Heart right ventricle (tissue), 16 donors: ENCODE measurements at places on chromosomes 2 and 18. TPM values are rescaled to one million over a fixed set of nuclear protein-coding genes. Genes with fewer than 3 reads are reported as not detected.

The TRAF3IP1 gene
- total RNA-seq, result 11.1 TPM

The OSBPL1A gene
- total RNA-seq, result 57.7 TPM

The ACTG2 gene
- 0.52 TPM for total RNA-seq

The KIF1A gene
- 1.2 TPM for total RNA-seq

The PLB1 gene
- 1.6 TPM for total RNA-seq

The ZNF519 gene
- 3.0 TPM for total RNA-seq

The HRH4 gene
- not detected for total RNA-seq

The ZNF514 gene
- 17.2 TPM for total RNA-seq

The MGAT4A gene
- total RNA-seq, result 33.0 TPM

The CD28 gene
- total RNA-seq, result 0.80 TPM

The GDF7 gene
- 0.23 TPM for total RNA-seq

The RTP5 gene
- total RNA-seq, result not detected

- DNase-seq, result no peak
Observed at GRCh38 chr2:238685327-238685709, 162.6 kb upstream of the TWIST2 start.

DNA sequence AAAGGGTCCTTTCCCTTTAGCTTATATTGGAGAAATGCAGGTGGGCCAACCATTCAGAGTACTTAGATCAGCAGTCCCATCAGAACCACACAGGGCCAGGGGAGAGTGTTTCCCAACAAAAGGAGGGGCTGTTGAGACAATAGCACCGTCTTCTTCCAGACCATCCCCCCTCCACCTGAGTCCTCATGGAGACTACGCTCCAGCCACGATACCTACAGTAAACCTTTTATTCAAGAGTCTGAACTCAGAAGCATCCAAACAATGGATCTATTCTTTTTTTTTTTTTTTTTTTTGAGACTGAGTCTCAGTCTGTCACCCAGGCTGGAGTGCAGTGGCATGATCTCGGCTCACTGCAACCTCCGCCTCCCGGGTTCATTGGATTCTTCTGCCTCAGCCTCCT, 25.7 kb upstream of the ZNF532 start:
- DNase-seq, result no peak

- no peak for DNase-seq
Observed at GRCh38 chr2:63047321-63048279, 3.0 kb upstream of the OTX1 start.

DNA sequence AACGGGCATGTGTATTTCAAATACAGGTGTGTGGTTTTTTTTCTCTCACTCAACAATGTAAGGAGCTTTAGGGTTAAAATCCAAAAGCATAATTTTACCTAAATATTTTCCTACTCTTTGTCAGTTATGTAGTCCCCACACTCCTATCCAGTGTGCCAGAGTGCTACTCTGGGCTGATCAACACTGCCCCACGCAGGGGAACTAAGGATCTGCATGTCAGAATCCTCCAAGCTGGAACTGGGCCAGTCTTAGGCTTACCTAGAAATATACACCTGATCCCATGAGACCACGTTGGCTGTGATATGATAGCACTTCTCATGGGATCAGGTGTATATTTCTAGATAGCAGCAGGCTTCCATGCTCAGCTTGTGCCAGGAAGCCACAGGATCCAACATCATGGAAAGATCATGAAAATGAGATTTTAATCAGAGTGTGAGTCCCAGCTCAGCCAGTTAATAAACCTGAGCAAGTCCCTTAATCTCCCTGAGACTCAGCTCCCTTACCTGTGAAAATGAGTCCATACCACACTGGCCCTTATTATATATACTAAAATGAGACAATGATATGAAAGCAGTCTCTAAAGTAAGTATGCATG, 29.7 kb downstream of the CCDC141 start:
- peak; percentile 20 for DNase-seq

DNA sequence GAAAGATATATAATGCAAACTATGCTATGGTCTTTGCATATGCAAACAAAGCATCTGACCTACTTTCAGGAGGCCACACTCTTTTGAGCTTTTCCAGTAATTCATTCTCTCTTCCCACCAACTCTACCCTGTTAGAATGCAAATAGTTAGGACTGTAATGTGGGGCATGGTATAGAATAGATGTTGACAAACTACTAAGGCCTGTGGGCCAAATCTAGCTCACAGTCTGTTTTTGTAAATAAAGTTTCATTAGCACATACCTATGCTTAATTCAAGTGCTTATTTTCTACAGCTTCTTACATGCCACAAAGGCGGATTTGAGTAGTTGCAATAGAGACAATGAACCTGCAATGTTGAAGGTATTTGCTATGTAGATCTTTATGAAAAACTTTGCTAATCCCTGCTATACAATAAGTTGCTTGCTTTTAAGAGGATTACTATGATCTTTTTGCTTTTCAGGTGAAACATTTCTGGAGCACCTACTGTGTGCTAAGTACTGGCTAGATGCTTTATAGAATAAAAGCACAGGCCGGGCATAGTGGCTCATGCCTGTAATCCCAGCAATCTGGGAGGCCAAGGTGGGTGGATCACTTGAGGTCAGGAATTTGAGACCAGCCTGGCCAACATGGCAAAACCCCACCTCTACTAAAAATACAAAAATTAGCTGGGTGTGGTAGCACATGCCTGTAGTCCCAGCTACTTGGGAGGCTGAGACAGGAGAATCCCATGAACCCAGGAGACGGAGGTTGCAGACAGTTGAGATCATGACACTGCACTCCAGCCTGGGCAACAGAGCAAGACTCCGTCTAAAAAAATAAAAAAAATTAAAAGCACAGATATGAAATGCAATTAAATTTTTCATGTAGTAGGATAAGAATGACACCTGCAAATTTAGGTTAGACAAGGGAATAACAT, 267.8 kb downstream of the DPP10 start:
- no peak for DNase-seq

DNA sequence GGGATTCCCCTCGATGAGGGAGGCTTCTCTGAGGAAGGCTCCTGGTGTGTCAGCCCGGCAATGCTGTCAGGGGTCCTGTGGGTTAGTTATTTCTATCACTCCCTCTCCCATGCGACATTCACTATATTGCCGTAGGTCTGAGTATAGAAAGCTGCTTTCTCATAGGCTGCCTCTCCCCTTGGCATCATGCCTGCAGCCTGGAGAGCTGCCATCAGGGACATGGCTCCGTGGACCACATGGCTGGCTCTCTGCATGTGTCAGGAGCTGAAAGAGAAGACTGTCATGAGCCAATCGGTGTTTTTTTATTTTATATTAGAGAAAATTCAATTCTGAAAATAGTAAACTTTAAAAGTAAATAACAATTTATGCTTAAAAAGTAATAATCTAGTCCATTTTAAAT, 198.0 kb downstream of the CDH20 start:
- DNase-seq, result no peak

- DNase-seq, result no peak
Observed at GRCh38 chr2:147488472-147488871, 356.4 kb upstream of the ACVR2A start.

DNA sequence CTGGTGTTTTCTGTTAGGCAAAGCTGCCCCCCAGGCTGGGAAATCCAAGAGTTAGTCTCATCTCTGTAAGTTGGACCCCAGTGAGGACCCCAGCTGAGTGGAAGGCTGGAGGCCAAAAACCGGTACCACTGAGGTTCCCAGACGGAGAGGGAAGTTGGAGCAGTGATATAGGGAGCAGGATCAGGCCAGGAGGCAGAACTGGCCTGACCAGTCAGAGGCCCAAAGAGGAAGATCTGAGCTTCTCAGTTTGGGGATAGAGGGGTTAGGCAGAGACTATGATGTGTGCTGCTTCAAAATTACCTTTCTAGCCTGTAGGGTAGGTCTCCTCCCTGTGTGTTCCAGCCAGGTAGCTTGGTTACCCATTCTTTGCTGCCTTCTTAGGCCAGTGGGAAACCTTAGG, 4.6 kb upstream of the RNF181 start:
- DNase-seq, result no peak

- DNase-seq, result no peak
Observed at GRCh38 chr2:46656640-46657039, 177.3 kb downstream of the TMEM247 start.

DNA sequence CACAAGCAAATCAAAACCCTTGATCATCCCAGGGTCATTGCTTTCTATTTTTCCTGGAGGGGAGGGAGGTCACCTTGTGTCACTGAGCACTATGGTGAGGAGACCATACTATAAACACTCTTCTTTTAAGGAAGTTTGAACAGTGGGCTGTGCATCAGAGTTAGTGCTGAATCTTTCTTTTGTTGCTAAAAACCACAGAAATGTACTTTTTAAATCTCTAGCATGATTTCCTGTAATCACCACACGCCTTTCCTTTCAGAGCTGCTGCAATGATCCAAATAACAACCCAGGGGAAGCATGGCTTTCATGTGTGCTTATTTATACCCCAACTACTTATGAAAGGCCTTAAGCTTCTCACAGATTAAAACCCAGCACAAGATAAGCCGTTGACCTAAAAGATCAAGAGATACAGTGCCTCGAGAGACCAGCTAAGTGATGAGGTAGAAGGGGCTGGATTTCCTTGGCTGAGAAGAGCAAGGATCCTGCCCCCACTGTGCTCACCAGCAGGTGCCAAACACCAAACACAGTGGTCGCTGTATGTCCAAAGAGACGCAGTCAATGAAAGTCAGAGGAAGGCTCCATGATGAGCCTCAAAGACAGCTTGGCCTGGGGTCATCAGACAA, 34.7 kb downstream of the TRABD2A start:
- DNase-seq, result no peak

DNA sequence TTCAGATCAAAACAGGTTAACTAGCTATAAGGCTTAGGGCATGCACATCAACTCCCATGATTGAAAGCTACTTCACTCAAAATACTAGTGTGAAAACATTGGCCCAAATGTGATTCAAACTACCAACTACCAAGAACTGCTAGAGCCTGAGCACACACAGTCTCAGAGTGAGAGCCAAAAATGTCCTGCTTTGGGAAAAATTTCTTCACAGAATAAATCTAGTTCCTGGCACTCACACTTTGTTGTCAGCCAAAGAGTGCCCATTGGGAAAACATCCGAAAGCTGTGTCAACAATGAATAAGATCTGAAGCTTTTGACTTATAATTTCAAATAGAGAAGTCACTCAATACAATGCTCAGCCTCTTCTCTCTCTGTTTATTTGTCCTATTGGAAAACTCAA, 182.7 kb downstream of the LRATD1 start:
- DNase-seq, result peak; percentile 6

DNA sequence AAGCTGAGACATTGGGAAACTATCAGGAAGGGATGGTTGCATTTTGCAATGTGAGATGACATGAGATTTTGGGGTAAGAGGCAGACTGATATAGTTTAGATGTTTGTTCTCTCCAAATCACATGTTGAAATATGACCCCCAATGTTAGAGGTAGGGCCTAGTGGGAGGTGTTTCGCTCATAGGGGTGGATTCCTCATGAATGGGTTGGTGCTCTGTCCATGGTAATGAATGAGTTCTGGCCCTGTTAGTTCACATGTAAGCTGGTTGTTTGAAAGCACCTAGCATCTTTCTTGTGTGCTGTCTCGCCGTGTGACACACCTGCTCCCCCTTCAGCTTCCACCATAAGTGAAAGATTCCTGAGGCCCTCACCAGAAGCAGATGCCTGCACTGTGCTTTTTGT, 37.7 kb downstream of the TPRKB start:
- no peak for DNase-seq

GRCh38 chr2:193518041-193518817, 1323.5 kb upstream of the TMEFF2 start:
- DNase-seq, result no peak
